ENCODE measurements at places on chromosomes 3 and 15.
A peak's percentile ranks its signal among the peaks of the same experiment; 100 is the strongest.

DNA sequence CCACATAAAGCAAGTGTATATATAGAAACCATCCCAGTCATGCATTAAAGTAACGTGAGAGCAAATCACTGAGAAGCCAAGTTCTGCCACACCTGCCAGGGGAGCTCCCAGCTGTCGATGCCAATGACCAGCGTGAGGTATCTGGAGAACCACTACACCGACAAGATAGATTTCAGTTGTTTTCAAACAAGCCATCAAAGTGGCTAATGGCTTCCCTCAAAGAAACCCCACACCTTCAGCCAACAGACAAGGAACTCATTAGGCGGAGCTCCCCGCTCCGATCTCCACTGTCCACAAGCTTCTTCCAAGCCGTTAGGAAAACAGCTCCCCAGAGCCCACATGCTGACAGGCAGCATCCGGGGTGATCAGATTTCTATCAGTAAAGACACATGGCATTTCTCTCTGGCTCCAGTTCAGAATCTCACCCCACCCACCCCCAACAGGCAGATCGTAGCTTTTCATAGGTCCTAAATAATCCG is 54.2 kb upstream of the SPATA12 start:
- peak; percentile 82 for DNase-seq

GRCh38 chr3:126154391-126155279 is 25.8 kb downstream of the ALDH1L1 start:
- no peak for DNase-seq

DNA sequence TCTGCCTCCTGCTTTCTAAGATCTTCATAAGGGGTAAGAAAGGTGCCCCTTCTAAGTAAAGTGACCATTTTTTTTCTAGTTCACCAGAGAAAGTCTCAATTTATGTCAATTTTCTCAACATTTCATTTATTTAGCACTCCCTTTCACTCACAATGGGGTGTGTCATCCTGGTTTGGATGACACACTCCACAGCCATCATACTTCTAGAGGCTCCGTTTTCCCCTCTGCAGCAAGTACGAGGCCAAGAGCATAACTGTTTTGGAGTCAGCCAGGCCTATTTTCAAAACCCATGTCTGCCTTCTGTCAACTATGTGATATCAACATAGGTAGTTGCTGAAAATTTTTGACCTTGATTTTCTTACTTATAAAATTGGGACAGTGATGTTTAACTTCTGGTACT is 703.2 kb downstream of the NLGN1 start:
- DNase-seq, result no peak

- no peak for DNase-seq
Observed at GRCh38 chr3:99915906-99916432, 98.3 kb downstream of the CMSS1 start.

DNA sequence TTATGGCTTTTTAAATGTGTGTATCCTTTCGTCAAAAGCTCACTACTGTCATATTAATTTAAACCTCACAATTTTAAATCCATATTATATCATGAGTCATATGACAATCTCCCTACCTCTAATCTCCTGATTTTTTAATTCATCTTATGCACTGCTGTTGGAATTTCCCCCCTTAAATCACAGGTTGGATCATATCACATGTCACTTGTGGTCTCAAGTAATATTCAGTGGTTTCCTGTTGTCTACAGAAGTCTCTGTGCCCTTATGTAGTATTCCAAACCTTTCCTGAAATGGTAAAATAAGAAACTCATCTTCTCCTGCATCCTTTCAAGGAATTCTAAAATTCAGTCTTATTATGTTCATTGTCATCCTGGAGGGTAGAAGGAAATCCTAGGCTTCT is 116.0 kb upstream of the CBLB start:
- DNase-seq, result no peak

- DNase-seq, result no peak
Observed at GRCh38 chr3:14672588-14672987, 2.4 kb upstream of the C3orf20 start.

DNA sequence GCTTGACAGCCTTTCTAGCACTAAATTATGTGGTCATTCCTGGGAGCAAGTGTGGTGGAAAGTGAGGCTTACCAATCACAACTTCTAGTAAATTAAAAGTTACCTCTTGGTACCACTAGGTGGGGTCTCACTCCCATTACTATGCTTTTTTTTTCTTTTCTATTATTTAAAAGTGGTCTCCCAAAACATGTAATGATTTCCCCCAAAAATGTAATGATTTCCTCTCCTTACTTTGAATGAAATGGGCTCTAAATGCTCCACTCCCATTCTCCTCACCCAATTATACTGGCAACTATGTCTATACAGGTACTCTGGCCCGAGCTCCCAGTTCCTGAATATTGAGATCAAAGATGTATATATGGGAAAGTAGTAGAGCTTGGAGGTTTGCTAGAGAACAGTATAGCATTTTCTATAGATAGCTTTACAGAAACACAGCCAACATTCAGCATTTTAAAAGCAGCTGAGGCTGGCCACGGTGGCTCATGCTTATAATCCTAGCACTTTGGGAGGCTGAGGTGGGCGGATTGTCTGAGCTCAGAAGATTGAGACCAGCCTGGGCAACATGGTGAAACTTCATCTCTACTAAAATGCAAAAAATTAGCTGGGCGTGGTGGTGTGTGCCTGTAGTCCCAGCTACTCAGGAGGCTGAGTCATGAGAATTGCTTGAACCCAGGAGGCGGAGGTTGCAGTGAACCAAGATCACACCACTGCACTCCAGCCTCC is 70.9 kb downstream of the DCUN1D1 start:
- no peak for DNase-seq

GRCh38 chr3:59180006-59180405 is 130.2 kb upstream of the CFAP20DC start:
- no peak for DNase-seq

DNA sequence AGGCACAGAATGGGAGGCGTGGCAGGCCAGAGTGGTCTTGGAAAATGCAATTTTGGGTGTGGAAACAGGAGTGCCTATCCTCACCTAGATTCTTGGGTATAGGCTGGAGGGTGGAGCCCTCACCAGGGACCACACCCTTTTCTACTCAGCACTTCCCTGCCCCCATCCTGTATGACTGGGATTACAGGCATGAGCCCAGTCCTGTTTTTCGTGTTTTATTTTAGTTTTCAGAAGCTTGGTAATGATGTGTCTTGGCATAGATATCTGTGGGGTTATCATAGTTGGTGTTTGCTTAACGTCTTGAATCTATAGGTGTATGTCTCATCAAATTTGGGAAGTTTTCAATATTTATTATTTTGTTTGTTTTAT is 248.7 kb upstream of the CBLB start:
- DNase-seq, result no peak

GRCh38 chr3:127714866-127715265 is 42.1 kb downstream of the ABTB1 start:
- DNase-seq, result no peak

DNA sequence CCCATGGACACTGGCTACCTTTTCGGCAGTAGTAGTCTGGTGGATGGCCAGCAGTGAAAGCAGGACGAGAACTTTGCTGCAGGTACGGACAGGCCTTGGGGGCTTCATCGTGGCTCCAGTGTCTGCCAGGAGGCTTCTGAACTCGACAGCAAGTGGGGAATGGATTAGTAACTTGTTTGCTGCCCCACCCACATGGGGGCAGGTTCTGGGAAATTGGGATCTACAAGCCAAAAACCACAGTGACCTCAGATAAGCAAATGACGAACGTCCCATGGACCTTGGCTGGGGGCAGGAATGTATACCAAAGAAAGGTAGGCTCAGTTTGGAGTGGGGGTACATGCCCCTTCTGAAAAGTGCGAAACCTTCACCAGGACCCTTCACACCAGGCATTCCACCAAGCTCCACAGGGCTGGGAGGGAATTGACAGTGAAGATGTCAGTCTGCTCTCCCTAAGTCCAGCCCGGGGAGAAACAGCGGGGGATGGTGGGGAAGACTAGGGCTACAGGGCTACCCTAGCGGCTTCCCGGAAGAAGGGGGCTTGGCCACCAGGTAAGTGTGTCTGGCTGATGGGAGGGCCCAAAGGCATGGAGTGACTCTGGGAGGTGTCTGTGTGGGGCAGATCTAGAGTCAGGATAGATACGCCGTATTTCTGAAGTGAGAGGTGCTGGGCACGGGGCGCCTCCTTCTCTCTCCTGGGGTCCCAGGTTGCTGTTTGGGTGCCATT is at the start of gene ITIH4:
Gene ITIH4, minus strand, starts transcription at position 138 of the 724 bp plus-strand sequence. Its CDS starts 30 bp downstream, at position 108.
- no peak for DNase-seq

- DNase-seq, result no peak
Observed at GRCh38 chr3:25697553-25697952, 32.8 kb upstream of the TOP2B start.

- DNase-seq, result no peak
Observed at GRCh38 chr15:75148280-75148679, 53.4 kb upstream of the C15orf39 start.

DNA sequence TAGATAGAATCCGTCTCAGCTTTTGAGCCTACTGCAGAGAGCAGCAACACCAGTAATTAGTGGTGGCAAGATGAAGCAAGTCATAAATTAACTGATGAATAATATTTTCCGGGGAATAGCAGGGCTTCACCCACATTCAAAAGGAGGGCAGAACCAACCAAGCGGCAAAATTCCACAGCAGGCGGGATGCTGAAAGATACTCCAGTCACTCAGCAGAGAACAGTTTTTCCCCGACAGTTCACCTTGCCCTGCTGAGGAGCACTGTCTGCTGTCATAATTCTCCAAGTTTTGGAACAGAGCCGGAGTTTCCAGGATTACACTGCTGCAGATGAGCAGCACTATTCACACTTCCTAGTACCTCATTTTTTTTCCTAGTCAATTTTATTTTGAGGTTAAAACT is 274.7 kb downstream of the CD47 start:
- no peak for DNase-seq

GRCh38 chr3:58231666-58232065 is 5.9 kb upstream of the ABHD6 start:
- DNase-seq, result no peak

GRCh38 chr3:63914312-63914711 is 2.1 kb upstream of the SCAANT1 start:
- DNase-seq, result no peak

GRCh38 chr3:171875923-171876412 is 32.8 kb downstream of the TMEM212 start:
- DNase-seq, result no peak

DNA sequence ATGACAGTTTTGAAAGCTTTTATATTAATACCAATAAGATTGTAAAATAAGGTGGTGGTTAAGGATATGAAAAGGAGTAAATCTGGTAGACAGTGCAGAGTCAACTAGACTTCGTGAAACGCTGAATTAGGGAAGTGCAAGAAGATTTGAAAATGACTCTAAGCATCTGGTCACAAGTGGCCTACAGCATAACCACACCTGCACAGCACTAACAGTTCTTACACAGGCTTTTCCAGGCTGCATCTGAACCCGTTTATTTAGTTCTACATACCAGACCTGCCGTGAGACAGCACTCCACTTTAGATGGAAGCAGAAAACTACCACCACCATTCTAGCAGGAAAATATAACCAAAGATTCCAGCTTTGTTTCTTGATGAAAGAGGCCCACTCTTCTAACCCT is 1.9 kb downstream of the DMXL2 start:
- DNase-seq, result peak; percentile 4

DNA sequence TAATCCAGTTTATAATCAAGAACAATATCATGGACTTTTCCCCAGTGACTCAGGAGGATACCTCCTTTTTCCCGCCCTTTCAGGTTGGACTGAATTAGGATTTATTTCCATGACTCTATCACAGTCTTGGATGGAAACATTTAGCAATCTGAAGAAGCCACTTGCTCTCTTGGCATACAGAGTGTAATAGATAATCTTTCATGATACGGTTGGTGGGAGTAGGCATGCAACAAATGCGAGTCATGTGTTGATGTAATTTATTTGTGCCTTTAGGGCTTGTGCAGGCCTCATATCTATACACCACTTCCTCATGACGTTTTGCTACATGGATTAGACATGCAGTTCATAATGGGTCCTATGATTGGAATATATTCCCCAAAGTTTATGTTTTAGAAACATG is 54.2 kb upstream of the MCTP2 start:
- DNase-seq, result no peak

DNA sequence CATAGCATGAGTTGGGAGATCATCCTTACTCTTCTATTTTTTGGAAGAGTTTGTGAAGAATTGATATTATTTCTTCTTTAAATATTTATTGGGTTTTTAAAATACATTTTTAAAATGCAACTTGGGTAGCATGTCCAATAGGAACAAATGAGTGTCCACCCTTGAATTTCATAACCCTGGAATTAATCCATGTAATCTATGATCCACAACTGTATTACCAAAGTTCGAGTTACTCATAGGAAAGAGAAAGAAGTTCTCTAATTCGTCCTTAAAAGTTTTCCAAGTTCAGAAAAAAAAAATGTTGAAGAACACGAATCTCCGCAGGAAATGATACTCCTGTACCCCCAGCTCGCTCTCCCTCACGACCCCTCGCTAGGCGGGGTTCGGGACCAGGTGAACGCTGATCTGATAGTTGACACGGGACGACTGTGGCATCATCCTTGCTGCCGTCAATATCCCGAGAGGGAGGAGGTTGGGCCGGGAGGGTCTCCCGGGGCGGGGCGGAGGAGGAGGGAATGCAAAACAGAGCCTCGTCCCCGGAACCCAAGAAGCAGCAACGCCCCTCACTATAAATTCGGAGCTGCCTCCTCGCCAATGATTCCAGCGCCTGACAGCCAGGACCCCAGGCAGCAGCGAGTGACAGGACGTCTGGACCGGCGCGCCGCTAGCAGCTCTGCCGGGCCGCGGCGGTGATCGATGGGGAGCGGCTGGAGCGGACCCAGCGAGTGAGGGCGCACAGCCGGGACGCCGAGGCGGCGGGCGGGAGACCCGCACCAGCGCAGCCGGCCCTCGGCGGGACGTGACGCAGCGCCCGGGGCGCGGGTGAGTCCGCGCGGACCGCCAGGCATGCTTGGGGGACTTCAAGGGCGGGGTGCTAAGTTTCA is at the start of gene AGTR1:
Gene AGTR1, plus strand, starts transcription at position 598 of the 884 bp plus-strand sequence. CDS start 43,133 bp downstream, outside the sequence.
- DNase-seq, result no peak

GRCh38 chr15:90126022-90126421 is 23.8 kb upstream of the IDH2 start:
- DNase-seq, result no peak

GRCh38 chr3:55191911-55192775 is 264.3 kb upstream of the LRTM1 start:
- DNase-seq, result no peak

- DNase-seq, result peak; percentile 30
Observed at GRCh38 chr15:33068511-33068990, 126.0 kb downstream of the FMN1 start.

GRCh38 chr3:48930590-48930989 is 11.9 kb downstream of the ARIH2 start:
- no peak for DNase-seq

DNA sequence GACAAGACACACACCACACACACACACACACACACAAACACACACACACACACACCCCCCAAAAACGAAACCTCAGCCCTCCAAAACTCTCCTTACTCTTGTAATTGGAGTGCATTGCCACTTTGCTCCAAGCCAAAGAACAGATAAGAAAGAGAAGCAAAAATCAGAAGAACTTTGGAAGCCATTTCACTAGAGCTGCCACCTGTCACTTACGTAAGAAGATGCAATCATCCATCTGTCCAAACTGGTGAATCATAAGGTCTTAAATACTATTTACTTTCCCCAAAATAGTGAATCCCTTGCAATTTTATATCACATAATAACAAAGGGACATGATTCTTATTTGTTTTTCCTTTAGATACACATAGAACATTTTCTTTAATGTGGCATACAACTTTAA is 285.4 kb downstream of the ZBTB20 start:
- no peak for DNase-seq

All from NCI-H187 (cell line).